ENCODE measurements at places on chromosomes 12 and 14.

DNA sequence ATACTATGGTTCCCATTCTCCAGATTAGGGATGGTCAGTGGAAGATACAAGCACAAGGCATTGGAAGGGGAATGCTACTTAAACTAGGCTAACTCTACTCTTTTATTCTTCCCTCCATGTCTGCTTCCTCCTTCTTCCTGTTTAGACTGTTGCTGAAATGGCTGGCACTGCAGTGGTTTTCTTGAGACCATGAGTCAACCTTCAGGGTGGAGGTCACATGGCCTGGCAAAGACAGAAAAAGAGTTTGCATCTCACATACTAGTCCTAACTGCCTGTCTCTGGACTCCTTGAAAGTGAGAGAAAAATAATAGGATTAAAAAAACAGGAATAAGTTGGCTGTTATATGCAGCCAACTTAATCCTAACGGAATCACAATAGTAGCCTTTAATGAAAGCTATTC, 37.0 kb downstream of the ALDH1L2 start:
- no peak for DNase-seq

- peak; percentile 68 for DNase-seq
Measured at GRCh38 chr12:54304187-54304810, 3.5 kb upstream of the NFE2 start.

DNA sequence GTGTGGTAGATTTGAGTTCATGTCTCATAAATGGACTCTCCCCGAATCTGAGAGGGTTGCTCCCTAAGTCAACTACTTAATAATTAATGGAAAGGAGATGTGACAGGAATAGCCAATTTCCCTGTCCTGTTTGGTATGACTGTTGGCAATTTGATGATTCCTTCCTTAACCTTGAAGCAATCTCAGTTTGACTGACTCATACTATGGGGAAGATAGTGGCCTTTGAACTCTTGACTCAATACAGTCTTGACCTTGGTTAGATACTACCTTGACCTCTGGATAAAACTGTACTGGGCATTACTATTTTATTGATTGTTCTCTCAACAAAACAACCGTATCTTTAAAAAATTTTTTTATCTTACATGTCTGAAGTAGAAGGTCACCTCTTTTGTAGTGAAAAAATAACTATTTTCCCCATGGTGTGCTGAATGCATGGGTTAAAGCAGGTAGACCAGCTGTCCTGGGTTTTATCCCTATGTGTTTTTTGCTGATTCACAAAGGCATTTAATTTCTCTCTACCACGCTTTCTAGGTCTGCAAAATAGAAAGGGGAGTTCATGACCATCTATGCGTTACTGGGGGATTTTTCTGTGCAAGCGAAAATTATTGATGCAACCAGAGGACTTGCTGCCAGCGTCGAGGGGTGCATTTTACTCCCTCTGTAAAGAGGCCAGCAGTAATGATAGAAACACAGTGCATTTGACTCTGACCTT, 80.1 kb downstream of the ETV6 start:
- DNase-seq = no peak

- DNase-seq = peak; percentile 8
Measured at GRCh38 chr12:21169878-21170472, 39.0 kb downstream of the SLCO1B1 start.

DNA sequence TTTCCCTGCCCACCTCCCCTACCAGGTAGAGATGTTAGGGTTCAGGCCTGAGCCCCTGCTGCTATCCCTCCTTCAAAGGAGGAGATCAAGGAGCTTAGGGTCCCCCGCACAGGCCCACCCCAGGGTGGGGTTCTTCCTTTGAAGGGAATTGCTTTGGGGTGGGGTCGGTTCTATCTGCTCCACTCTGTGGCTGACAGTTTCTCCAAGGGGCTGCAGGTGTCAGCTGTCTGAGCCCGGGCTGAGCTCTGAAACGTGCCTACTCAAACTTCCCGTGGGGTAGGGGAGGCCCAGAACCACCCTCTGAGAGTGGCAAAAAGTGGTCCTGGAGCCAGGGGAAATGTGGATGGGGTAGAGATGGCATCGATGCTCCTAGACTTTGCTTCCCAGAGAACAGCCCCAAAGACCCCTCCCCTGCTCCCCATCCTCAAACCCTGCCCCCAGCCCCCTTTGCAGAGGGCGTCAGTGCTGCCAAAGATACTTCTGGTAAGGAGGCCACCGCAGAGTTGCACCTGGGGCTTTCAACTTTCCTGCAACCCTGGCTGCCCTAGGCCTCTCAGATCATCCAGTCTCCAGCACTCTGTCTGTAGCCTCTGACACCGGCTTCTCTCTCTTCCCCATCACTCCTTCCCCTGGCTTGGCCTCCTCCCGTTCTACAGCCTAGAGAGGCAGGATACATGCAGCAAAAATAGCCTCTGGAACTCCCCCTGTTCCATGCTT, 6.3 kb upstream of the CD4 start:
- DNase-seq = no peak

DNA sequence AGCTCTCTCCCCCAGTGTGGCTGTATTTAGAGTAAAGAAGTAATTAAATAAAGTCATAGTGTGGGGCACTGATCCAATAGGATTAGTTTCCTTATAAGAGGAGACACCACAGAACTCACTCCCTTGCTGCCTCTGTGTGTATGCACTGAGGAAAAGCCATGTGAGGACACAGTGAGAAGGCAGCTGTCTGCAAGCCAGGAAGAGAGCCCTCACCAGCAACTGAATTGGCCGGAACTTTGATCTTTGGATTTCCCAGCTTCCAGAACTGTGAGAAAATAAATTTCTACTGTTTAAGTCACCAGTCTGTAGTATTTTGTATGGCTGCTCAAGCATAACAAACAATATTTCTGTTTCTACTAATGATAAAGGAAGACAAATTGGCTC, 368.7 kb upstream of the PRICKLE1 start:
- no peak for DNase-seq

DNA sequence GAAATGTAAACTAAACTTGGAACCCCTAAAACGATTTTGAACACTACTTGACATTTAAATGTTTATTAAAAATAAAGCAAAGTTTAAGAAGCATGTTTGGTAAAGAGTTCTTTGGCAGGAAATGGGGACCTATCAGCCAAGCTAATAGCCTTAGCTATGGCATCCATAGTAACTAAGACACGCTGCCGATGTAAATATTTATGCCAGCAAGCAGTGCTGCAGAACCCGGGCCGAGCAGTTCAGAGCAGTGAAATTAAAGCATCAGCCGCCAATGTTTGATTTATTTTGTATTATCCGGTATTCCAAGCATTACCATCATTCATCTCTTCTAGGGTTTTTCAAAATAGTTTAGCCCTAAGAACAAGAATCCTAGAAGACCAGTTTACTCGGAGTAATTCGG, 61.6 kb downstream of the PPP2R5C start:
- DNase-seq = peak; percentile 34

- DNase-seq = no peak
Measured at GRCh38 chr12:120078868-120079267, 37.7 kb downstream of the RAB35 start.

DNA sequence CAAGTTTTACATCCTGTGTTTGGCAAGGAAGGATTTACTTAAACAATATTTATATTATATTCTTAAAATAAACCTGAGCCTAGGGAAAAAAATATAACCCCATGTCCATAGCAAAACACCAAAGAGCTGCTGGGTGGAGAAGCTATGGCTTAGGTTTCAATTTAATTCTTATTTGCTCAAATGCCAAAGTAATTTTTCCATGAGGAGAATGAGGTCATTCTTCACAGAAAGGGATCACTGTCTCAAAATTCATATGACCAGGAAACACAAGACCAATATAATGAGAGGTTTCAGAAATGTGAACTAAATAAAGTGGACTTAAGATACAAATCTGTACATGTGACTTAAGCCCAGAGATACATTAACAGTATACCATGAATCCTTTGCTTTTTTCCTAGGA, 195.0 kb downstream of the PHLDA1 start:
- DNase-seq = no peak

DNA sequence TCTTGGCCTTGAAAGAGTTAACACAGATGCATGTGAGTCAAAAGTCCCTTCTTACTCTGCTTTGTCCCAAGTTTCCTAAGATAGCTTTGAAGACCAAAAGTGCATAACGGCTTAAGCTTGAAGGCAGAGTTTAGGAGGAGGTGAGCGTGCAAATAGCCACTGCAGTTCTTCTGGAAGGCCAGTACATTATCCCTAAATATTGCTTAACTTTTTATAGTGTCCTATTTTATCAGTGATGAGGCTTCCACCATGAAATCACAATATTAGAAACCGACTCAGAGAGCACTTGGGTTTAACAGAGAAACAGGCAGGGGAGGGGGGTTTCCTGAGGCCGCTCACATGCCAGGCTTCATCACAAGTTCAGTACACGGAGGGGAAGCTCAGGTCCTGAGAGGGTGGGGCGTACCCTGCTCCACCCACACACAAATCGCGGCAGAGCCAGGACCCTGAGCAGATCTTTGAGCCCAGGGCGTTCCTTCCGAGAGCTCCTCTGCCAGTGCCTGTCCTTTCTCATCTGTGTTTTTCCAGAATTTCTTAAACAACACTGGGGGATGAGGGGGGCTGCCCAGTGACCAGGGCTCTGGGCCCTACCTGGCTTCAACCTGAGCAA, 26.8 kb upstream of the BDKRB2 start:
- DNase-seq = no peak

DNA sequence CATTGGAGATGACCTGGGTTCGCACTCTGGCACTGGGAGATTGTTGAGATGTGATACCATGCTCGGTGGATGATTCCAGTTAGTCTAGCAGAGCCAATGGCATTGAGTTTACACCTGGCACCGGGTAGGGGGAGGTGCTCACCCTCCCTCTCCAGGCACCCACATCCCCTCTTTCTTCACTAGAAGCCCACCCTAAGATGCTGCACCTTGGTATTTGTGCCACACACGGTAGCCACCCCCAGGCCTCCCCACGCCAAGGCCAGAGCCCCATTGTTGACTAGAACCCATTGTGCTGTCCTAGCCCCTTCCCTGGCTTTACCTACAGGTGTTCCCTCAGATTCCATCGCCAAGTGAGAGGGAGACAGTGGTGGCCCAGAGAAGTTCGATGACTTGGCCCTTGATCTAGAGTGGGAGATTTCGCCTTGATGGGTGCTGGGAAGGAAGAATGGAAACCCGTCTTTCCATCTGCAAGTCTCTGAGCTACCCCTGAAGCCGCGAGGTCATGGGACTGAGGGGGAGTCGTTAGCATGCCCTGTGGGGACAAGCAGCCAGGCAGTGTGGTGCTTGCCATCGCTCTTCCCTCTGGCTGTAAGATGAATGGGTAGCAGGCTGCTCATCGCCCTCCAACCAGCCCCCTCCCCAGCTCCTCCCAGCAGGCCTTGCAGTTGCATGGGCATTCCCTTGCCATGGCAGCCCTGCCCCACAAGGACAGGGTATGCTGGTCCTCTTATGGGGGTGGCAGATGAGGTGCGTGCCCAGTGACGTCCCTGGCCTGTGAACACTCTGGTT, 8.7 kb downstream of the CCND2 start:
- DNase-seq = no peak

GRCh38 chr14:33554988-33555387, 395.9 kb downstream of the EGLN3 start:
- no peak for DNase-seq

DNA sequence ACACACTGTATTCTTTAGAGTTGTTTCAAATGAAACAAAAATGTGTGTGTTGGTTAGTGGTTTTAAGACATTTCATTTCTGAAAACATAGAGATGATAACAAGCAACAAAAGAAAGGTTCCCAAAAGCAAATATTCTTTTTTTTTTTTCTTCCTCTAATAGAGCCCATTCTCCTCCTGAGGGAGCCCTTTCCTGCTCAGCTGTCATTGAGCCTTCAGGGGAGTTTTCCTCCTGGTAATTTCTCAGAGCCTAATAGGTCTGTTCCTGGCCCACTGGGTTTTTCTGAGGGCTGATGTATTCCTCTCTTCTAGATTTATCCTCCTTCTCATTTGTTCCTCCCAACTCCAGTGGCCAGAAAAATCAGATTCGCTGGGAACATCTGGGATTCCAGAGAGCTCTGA, 654.5 kb downstream of the NOVA1 start:
- DNase-seq = no peak

GRCh38 chr14:101008631-101009336, 105.3 kb upstream of the RTL1 start:
- DNase-seq = no peak

GRCh38 chr12:125014526-125014925, 21.1 kb downstream of the BRI3BP start:
- DNase-seq = no peak

DNA sequence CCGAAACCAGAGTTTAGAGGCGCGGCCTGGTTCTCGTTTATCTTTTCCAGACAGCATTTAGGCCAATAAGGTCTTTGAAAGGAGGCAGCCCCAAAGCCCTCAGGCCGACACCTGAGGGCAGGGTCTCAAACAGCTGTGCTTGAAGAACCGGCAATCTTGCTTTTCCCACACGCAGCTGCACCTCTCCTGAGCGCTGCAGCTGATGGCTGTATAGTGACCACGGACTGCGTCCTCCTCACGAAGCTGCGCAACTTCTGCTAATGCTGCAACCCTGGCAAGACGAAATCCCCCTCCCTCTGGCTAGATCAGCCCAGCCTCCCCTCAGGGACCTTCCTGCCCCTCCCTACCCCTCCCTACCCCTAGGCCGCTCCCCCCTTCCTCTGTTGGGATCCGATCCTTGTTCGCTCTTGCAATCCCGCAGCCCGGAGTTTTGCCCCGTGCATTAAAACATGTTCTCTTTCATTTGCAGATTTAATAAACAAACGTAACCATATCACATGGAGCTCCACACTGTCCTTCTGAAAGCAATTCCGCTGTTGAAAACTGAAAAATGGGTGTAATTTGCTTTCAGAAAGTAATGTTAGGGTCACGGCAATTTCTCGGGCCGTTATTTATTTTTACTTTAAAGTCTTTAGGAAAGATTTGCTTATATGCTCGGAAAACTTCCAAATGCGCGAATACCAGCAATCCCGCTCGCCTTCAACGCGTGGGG, 4.8 kb upstream of the PAX9 start:
- no peak for DNase-seq

- no peak for DNase-seq
Measured at GRCh38 chr14:50335389-50335788, 23.3 kb downstream of the DMAC2L start.

All from small intestine (tissue), 16 donors.